ENCODE measurements at places on chromosomes 12 and 14.

GRCh38 chr14:61492474-61492873 is 171.1 kb downstream of the PRKCH start:
- no peak for DNase-seq

GRCh38 chr14:96410119-96410518 is 18.2 kb downstream of the AK7 start:
- DNase-seq = no peak

DNA sequence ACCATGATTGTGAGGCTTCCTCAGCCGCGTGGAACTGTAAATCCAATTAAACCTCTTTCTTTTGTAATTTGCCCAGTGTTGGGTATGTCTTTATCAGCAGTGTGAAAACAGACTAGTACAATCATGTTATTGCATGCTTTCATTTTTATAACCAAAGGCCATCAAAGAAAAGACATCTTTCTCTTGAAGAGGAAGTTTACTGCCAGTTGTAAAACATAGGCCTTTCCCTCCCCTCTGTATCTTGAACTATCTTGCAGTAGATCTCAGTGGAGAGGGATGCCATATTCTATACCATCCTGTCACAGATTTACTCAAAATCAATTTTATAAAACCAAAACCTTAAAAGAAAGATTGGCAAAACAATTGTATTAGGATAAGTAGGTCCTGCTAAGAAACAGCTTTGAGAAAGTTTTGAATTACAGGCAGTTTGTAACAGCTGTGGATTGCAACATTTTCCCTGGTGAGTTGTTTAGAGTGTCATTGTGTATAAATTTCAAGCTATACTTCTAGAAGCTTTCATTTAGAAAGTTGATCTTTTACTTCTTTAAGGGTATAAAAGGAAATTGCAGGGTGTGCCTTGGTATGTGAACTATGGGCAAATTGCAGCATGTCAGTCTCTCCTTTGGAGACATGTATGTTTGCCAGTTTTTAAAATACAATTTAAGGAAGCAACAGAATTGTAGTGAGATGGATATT is 128.0 kb downstream of the ATP23 start:
- DNase-seq = no peak

- DNase-seq = no peak
Measured at GRCh38 chr14:91732859-91733477, 1.1 kb upstream of the CATSPERB start.

GRCh38 chr14:83850092-83850491 is 1679.9 kb upstream of the FLRT2 start:
- no peak for DNase-seq

GRCh38 chr12:60704171-60704914 is 1108.5 kb downstream of the SLC16A7 start:
- no peak for DNase-seq

- peak; percentile 16 for DNase-seq
Measured at GRCh38 chr14:101083564-101084435, 180.3 kb upstream of the RTL1 start.

- no peak for DNase-seq
Measured at GRCh38 chr12:91922674-91923073, 223.0 kb downstream of the BTG1 start.

Data from tibial artery (tissue), 4 donors.